LHCN-M2 (cell line): ENCODE measurements at places on chromosomes 11 and 22. TPM values are rescaled to one million over a fixed set of nuclear protein-coding genes. Genes with fewer than 3 reads are reported as not detected.
A peak's percentile ranks its signal among the peaks of the same experiment; 100 is the strongest.

GRCh38 chr11:30328681-30329080 is 5.8 kb downstream of the ARL14EP start:
- peak; percentile 37 for DNase-seq

GRCh38 chr22:38291201-38291777 is 18.5 kb upstream of the TMEM184B start:
- DNase-seq: no peak

CTTN gene
- total RNA-seq: 286 and 294 TPM in 2 replicates

- DNase-seq: no peak
Observed at GRCh38 chr11:116930177-116930576, 92.8 kb upstream of the APOA1 start.

GRCh38 chr22:48843640-48844039 is 984.0 kb downstream of the BRD1 start:
- no peak for DNase-seq

PRDX5 gene
- total RNA-seq: 215 and 240 TPM in 2 replicates

- no peak for DNase-seq
Observed at GRCh38 chr11:112697391-112698178, 263.6 kb upstream of the NCAM1 start.

DDIAS gene
- 19.6 and 30.1 TPM in 2 replicates for total RNA-seq

DNA sequence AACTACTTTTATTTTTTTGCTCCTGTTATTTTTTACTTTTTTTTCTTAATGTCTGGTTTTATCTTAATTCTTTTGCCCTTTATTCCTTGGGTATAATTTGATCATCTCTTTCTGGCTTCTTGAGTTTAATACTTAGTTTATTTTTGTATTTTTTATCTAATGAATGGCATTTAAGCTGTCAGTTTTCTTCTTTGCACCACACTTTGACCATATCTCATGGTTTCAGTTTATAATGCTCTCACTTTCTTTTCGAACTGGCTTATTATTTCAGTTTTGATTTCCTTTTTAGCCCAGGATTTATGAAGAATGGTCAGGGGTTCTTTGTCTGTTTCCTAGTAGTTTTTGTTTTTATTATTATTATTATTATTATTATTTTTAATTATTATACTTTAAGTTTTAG is 48.3 kb downstream of the QSER1 start:
- DNase-seq: no peak

DNA sequence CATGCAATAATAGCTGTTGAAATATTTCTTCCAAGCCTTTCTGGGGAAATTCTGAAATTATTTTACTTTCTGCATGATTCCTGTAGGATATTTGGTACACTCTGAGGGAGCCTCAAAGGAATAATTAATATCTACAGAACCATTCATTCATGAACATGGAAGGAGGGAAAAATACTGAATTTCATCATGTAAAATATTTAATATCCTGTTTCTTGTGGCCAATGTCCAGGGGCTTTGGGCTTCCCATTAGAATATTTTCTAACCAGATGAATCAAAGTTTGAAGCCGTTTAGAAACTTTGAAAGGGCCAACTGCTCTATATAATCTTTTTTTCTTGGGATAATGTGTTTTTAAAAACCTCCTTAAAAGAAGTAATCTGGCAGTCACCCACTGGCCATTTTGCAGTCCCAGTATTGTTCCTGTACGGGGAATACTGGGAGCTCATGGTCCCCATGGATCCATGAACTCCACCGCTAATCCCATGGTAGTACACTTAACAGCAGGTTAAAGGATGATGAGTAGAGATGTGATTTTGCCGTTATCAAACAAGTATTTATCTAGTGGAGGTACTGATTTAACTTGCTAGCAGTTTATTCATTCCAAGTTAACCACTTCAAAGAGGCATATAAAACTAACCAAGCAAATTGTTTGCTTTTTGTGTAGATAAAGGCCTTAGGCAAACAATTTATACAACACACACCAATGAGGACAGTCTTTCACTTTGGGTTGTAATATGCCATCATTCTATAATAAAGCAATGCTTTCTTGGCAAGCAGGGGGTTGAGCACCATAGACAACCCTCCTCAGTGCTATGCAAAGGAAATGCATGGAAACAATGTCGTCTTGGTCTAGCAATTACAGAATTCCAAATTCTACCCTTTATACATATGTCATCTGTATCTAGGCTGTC is 34.5 kb upstream of the BLID start:
- no peak for DNase-seq

MMP8 gene
- total RNA-seq: not detected in 2 replicates

RHOG gene
- total RNA-seq: 36.5 and 38.3 TPM in 2 replicates

GRCh38 chr11:134557571-134558257 is 145.7 kb upstream of the B3GAT1 start:
- no peak for DNase-seq

- DNase-seq: no peak
Observed at GRCh38 chr22:48531108-48531507, 1296.6 kb downstream of the BRD1 start.

GRCh38 chr22:42174062-42174461 is 43.5 kb upstream of the CYP2D6 start:
- DNase-seq: no peak

DNA sequence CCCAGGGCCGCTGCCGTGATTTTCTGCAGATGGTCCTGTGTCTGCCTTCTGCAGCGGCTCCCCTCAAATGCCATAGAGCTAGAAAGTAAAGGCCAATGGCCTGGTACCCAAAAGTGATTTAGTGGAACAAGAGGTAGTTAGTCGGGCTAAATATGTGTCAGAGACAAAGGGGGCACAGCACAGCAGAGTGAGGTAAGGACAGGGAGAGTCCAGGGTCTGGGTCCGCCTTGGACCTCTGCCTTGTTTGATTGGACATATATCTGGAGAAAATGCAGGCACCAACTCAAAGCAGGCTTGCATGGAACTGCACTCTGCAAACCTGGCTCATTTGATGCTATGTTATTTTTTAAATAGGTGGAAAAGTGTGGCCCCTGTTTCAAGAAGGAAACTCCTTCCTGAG is 249.6 kb upstream of the B3GAT1 start:
- no peak for DNase-seq

- DNase-seq: no peak
Observed at GRCh38 chr11:82398300-82398815, 335.3 kb downstream of the FAM181B start.

DNA sequence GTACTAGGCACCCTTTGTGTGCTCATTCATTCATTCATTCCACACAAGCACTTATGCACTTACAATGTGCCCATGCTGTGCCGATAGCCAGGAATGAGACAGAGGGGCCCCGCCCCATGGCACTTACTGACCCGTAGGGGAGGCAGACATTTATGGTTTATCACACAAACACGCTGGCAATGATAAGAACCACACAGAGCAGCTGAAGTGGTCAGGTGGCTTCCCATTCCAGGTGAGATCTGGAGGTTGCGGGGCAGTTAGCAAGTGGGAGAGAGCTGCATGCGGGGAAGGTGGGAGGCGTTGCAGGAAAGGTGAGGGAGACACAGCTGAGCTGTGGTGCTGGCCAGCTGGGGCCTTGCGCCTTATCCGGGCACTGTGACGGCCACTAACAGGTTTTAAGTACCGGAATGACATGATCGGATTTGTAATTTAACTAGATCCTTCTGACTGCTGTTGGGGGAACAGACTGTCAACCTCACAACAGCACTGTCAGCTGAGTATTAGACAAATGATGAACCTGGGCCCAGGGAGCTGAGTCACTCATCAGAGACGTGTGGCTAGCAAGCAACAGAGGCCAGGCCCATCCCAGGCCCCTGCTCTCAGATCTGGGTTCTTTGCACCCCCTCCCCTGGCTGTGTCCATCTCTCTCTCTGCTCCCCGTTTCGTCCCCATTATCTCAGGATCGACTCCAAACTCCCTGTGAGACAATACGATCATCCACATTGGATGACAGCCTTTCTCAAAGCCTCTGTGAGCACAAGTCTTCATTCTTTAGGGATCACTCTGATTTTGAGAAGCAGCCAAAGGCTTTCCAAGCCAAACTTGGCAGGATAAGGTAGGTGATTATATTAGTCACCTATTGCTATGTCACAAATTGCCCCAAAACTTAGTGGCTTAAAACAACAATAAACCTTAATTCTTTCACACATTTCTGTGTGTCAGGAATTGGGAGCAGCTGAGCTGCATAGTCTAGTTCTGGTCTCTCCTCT is 28.4 kb downstream of the RASD2 start:
- DNase-seq: no peak

GRCh38 chr11:65132238-65132987 is 1.9 kb downstream of the SYVN1 start:
- DNase-seq: no peak

DNA sequence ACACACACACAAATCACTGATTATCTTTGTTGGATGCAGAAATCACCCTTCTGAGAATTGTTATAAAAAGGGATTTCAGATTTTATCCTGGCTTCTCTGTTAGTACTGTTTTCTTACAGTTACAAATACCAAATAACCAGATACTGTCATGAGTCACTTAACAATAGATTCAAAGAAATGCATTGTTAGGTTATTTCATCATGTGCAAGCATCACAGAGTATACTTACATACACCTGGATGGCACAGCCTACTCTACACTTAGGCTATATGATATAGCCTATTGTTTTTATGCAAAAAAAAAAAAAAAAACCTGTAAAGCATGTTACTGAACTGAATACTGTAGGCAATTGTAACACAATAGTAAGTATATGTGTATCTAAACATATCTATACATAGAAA is 319.2 kb upstream of the ARHGAP42 start:
- DNase-seq: no peak

MDK gene
- total RNA-seq: 184 and 234 TPM in 2 replicates

DNA sequence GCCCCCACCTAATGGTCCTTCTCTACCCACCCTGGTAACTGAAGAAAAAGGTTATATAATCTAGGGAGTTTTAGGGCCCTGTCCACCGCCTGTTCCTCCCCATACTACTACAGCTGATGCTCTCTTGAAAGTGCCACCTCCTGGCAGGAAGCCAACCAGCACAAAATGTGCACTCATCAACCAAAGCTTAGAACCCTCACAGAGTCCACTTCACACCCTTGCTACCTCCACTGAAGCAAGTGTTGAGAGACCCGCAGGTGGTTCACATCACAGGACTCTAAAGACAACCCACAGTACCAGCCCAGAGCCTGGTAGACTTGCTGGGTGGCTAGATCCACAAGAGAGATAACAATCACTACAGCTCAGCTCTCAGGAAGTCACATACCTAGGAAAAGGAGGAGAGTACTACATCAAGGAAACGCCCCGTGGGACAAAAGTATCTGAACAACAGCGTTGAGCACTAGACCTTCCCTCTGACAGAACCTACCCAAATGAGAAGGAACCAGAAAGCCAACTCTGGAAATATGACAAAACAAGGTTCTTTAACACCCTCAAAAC is 17.5 kb upstream of the OR10W1 start:
- DNase-seq: no peak

GRCh38 chr11:44946263-44946662 is 4.4 kb downstream of the TP53I11 start:
- DNase-seq: no peak

OR51B5 gene
- not detected in 2 replicates for total RNA-seq

- DNase-seq: no peak
Observed at GRCh38 chr22:42716221-42716620, 4.4 kb downstream of the A4GALT start.

- DNase-seq: no peak
Observed at GRCh38 chr22:50217543-50218152, 16.8 kb downstream of the SELENOO start.

DNA sequence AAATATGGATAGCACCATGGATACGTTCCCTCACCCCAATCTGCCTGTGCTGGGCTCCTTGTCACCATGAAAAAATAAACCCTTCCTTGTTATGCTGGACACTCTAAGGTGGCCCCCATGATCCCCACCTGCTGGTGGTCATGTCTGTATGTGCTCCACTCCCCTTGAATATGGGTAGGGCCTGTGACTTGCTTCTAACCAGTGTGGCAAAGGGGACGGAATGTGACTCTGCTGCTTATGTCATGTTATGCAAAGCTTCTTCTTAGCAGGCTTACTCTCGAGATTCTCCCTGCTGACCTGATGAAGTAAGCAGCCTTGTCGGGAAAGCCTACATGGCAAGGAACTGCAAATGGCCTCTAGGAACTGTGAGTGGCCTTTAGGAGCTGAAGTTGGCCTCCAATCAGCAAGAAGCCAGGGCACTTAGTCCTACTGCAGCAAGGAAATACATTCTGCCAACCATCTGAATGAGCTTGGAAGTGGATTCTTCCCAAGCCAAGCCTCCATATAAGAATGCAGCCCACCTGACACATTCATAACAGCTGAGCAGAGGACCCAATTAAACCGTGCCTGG is 159.9 kb downstream of the CCDC34 start:
- DNase-seq: no peak

DNA sequence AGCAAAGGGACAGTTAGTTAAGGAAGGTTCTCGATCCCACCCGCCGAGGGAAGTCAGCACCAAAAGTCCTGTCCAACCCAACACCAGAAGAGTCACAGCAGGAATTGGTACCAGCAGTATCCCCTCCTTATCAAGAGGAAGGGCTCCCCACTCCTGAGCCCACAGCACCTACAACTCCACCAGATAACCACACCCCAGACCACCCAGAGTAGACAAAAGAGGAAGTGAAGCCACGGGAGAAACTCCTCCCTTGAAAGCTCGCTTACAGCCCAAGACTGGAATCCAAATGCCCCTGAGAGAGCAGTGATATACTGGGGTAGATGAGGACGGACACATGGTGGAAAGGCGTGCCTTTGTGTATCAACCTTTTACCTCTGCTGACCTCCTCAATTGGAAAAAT is 7.3 kb upstream of the CD5 start:
- DNase-seq: no peak

- no peak for DNase-seq
Observed at GRCh38 chr11:108239076-108239475, 16.2 kb downstream of the ATM start.

OR5D13 gene
- total RNA-seq: not detected in 2 replicates

DGCR6 gene
- total RNA-seq: 0.23 and 2.1 TPM in 2 replicates

DNA sequence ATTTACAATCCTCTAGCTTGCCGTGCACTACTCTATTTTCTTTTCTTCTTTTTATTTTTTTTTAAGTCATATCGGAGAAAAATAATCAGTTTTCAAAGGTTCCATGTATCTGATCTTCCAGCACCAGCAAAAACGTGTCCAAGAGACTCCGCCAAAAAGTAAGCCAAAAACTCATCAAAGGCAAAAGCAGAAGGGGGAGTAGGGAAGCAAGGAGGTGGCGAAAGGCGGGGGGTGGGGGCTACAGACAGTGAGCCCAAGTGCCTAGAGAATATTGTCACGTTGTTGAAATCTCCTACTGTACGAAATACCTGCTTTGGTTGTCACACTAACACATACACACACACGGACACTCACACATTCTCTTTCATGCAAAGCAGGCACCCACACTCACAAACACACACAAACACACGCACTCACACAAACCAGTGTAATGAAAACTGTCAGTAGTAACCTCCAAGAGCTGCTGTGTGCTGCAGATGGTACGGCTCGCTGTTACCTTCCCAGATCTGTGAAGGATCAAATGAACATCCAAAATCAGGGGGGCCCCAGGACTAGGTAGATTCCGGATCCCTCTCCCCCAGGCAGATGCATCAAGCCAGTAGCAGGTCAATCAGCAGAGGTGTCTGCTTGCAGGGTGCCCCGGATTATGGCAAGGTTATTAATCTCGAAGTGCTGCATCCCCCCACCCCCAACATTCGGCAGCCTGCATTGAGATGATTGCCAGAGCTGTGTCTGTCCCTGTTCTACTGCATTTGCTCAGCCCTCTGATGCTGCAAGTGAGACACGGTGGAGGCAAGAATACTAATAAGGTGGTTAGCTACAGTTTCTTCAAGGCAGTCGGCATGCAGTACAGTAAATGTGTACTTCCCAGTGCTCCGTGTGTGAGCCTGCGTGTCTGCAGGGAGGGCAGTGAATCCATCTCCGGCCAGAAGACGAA is at the start of gene LRRC4C:
Gene LRRC4C (minus strand): TSS at position 188 of the 937 bp plus-strand sequence.
- no peak for DNase-seq

OR5I1 gene
- total RNA-seq: not detected in 2 replicates
